Progenitor cell of endocrine pancreas (in vitro differentiated cells): ENCODE measurements at places on chromosomes 6 and 20. TPM values are rescaled to one million over a fixed set of nuclear protein-coding genes. Genes with fewer than 3 reads are reported as not detected.

Gene MLIP
- 1.3 TPM in 1 of 2 replicates, not detected in the other for total RNA-seq

Gene LZTS3
- total RNA-seq = 47.8 and 48.7 TPM in 2 replicates

- H3K36me3 ChIP-seq = peaks cover 45% of the 10 kb centered on the region
- H3K4me1 ChIP-seq = peaks cover 6% of the 10 kb centered on the region
- no peak for DNase-seq
- H3K4me3 ChIP-seq = no peak overlapping the region
These were observed 49.6 kb upstream of the PLCG1 start for GRCh38 chr20:41087777-41088176.

- H3K4me1 ChIP-seq = no peaks in the 10 kb centered on the region
- no peaks in the 10 kb centered on the region for H3K27me3 ChIP-seq
- no peak overlapping the region for H3K4me3 ChIP-seq
- peaks cover 8% of the 10 kb centered on the region for H3K36me3 ChIP-seq
- H3K27ac ChIP-seq = no peak overlapping the region
- DNase-seq = no peak
These were observed 126.1 kb downstream of the ARHGAP18 start for GRCh38 chr6:129583866-129584265.

DNA sequence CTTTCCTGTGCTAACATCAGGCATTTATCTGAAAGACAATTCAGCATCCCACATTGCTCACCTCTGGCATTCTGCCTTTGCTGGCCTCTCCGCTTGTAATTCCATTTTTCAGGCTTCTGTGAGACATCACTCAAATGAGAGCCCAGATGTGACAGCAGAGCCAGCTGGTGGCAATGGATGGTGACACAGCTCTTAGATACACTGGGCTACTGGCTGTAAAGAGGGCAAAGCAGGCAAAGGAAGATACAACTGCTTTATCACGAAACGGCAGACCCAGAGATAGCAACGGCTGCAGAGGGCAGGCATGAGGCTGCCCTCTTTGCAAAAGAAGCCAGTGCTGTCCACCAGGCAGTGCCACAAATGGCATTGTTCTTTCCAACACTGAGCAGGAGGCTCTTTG lies 329.8 kb downstream of the KIF16B start:
- no peak overlapping the region for H3K4me3 ChIP-seq
- DNase-seq = no peak
- peaks cover 1% of the 10 kb centered on the region for H3K36me3 ChIP-seq
- no peak overlapping the region for H3K27ac ChIP-seq

DNA sequence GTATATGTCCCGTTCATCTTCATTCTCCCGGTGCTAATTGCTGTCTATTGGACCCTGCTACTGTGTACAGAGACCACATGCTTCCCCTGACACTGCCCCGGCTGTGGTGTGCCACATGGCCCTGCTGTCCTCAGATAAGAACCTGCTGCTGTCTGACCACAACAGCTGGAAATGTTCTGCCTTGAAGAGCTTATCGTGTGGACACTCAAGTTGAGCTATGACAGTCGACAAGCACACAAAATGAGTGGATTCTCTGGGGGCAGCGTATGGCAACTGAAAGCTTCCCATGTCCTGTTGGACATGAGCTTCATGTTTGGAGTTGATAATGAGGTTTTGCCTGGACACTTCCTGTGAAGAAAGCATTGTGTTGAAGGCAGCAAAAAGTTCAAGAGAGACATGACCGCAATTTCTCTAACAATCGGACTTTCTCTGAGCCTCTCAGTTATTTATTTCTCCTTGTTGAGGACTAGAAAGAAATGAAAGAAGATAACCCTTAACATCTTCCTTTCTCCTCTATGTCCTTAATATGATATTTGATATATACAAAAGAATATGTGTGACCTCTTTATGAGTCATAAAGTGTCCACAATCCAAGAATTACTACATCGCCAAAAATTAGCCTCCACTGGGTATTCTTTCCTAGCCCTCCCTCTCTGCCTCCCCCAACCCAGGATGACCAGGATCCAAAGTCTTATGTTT lies 187.1 kb upstream of the TCF21 start:
- no peak for DNase-seq
- H3K36me3 ChIP-seq = no peaks in the 10 kb centered on the region

DNA sequence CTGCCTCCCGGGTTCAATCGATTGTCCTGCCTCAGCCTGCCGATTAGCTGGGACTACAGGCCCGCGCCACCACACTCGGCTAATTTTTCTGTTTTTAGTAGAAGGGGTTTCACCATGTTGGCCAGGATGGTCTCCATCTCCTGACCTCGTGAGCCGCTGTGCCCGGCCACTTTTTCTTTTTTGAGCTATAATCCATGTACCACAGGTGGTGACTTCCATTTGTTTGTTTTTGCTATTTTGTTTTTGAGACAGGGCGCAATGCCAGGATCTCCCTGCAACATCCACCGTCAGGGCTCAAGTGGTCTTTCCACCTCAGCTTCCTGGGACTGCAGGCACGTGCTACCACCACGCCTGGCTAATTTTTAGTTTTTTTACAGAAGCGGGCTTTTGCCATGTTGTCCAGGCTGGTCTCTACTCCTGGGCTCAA lies 8.5 kb downstream of the HSPA1B start:
- peak overlapping the region; percentile 100 for H3K27ac ChIP-seq
- H3K4me1 ChIP-seq = peaks cover 31% of the 10 kb centered on the region
- H3K27me3 ChIP-seq = no peaks in the 10 kb centered on the region

DNA sequence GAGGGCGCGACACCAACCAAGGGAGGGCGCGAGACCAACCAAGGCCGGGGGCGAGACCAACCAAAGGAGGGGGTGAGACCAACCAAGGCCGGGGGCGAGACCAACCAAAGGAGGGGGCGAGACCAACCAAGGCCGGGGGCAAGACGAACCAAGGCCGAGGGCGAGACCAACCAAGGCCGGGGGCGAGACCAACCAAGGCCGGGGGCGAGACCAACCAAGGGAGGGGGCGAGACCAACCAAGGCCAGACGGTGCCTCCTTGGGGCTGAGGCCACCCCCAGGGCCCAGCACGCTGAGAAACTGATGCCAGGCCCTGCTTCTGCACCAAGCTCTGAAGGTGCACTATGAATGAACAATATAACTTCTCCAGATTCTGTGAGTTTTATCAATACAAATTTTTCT lies 87.2 kb downstream of the TAF4 start:
- H3K4me3 ChIP-seq = no peak overlapping the region
- no peak for DNase-seq
- H3K27me3 ChIP-seq = no peaks in the 10 kb centered on the region
- H3K27ac ChIP-seq = no peak overlapping the region

DNA sequence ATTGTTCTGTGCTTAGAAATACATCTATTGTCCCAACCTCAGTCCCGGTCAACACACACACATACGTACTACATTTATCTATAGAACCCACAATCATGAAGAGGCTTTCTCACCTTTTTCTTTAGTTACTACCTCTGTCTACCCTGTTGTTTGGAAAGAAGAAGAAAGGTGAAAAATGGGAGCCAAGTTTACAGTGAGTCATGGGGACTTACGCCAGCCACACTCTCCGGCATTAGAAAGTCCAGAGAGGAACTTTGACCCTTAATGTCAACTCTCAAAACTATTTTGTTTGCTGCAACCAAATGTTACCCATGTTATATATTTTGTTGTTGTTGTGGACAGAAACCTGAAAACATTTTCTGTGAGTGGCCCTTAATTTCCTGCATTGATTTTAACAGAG lies 259.1 kb downstream of the ZFAND3 start:
- peaks cover 9% of the 10 kb centered on the region for H3K36me3 ChIP-seq
- H3K27ac ChIP-seq = no peak overlapping the region
- no peak for DNase-seq

DNA sequence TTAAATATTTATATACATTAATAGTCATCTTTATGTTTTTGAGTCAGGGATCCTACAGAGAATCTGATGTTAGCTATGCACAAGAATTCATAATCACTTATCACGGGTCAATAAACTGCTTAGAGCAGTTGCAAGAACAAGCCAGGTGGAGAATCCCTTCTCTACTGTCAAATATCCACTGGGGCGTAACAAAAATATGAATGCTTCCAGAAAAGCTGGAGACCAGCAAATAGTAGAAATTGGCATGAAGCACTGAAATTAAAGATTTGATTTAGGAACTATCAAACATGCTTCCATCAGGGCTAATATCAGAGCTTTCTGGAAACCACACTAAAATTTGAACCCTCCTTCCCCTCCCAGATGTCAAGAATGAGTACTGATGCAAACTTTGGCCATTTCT lies 37.3 kb downstream of the ADGRG6 start:
- peaks cover 2% of the 10 kb centered on the region for H3K36me3 ChIP-seq
- no peak for DNase-seq
- H3K4me1 ChIP-seq = peaks cover 1% of the 10 kb centered on the region
- H3K27me3 ChIP-seq = no peaks in the 10 kb centered on the region

GRCh38 chr6:129498950-129499842 lies 210.8 kb downstream of the ARHGAP18 start:
- no peak overlapping the region for H3K4me3 ChIP-seq
- H3K27me3 ChIP-seq = no peaks in the 10 kb centered on the region
- H3K36me3 ChIP-seq = no peaks in the 10 kb centered on the region
- DNase-seq = no peak

DNA sequence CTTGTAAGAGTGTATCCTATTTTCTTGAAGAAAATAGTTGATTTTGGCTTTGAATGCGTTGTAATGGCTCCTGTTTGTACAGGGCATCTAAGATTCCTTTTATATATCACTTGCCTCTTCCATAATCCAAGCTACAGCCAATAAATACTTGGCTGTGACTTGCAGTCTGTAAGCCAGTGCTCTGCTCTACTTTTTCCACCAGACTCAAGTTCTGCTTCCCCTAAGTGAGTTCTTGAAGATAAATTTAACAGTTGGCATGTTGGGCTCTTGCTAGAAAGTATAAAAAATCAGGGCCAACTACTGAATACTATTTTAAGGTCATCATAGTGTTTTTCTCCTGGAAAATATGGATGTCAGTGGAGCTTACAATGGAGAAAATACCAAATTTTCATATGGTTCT lies 36.5 kb upstream of the SCGN start:
- H3K27me3 ChIP-seq = no peaks in the 10 kb centered on the region
- H3K36me3 ChIP-seq = peaks cover 30% of the 10 kb centered on the region
- peaks cover 5% of the 10 kb centered on the region for H3K4me1 ChIP-seq
- no peak for DNase-seq
- no peak overlapping the region for H3K4me3 ChIP-seq
